ENCODE measurements at places on chromosomes 6 and 20. TPM values are rescaled to one million over a fixed set of nuclear protein-coding genes. Genes with fewer than 3 reads are reported as not detected.
A peak's percentile ranks its signal among the peaks of the same experiment; 100 is the strongest.

Gene UNC5CL
- 0.01 TPM for polyA plus RNA-seq

- DNase-seq, result peak; percentile 41
Measured at GRCh38 chr6:3868544-3868943, 19.4 kb downstream of the FAM50B start.

GRCh38 chr20:5848711-5849505 lies 98.7 kb downstream of the SHLD1 start:
- peak; percentile 61 for DNase-seq

- DNase-seq, result peak; percentile 65
Measured at GRCh38 chr6:71012866-71013469, 56.1 kb upstream of the B3GAT2 start.

Gene MAPK14
- 55.9 TPM for polyA plus RNA-seq

DNA sequence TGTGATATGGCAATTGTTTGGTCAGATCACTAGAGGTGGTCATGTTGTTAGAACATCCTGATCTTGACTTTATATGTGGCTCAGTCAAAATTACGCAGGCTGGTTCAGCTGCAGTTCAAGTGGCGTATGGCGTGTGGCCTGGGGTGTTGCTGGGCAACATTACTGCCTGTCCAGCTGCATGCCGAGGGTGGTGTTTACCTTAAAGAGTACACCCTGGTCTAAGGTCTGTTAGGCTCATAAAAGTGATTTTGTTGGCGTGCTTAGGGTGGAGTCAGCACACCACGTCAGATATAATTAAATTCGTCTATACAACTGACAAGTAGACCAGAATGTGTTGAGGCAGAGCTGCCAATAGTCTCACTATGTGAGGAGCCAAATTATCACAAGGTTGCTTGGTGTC lies 55.6 kb upstream of the NEDD9 start:
- DNase-seq, result no peak

DNA sequence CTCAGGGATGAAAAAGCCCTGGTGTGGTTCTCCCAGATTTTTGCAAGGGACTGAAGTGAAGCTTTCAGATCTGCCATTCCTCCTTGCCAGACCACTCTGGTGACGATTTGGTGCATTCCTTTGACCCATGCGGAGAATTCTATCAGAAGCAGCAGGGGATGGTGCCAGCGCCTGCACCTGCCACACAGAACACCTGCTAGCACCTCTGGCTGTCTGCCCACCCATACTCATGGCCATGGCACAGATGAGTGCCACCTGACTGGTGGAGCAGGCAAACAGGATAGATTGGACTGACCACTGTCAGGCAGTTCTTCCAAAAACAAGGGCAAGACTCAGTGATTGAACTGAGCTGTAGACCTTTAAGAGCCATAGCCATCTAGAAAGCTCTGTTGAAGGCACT lies 107.1 kb downstream of the CDYL start:
- no peak for DNase-seq

DNA sequence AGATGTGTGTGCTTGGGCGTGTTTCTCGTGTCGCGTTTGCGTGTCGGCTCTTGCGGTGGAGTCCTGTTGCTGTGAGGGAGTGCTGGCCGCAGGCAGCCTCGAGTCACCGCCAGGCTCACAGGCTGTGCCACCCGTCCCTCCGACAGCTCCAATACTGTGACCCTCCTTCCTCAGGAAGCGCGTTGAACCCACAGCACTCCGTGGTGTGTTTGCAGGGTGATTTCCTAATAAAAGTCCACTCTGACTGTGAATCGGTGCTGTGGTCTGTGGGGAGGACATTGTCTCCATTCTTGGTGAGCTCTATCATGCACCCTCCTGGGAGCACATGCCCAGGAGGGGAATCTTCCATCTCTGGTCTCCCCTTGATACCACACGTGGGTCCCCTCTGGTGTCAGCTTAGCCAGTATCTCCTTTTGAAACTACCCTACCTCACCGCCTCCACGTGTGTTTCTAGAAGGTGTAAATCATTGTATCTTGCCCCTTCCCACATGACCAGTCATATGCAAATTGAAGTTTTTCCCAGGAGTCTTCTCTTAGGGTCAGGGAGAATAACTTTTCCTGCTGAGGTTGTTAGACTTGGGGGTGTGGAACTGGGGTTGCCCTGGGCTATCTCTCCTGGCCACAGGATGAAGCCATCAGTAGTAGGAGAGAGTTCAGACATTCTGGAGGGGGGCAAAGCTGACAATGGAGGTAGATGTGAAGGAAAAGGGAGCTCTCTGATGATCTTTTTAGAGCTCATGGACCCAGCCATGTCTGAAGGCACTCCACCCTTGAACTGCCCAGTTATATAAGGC lies 13.3 kb upstream of the PCMTD2 start:
- no peak for DNase-seq

GRCh38 chr6:161369339-161369738 lies 95.5 kb upstream of the AGPAT4 start:
- DNase-seq, result peak; percentile 95

Gene SYCP2
- polyA plus RNA-seq, result 0.77 TPM

- DNase-seq, result peak; percentile 97
Measured at GRCh38 chr6:119273272-119274196, 76.0 kb downstream of the MAN1A1 start.

GRCh38 chr6:9007027-9007426 lies 571.7 kb upstream of the SLC35B3 start:
- DNase-seq, result no peak

- DNase-seq, result peak; percentile 55
Measured at GRCh38 chr6:162056745-162057144, 670.8 kb downstream of the PRKN start.

GRCh38 chr20:24959591-24960301 lies 10.7 kb downstream of the CST7 start:
- DNase-seq, result no peak

Gene ARID1B
- polyA plus RNA-seq, result 15.4 TPM

Gene TDP2
- 32.5 TPM for polyA plus RNA-seq

Gene SAPCD1
- polyA plus RNA-seq, result 1.3 TPM

Gene SLC35D3
- polyA plus RNA-seq, result not detected

GRCh38 chr20:10470276-10470675 lies 35.2 kb downstream of the SLX4IP start:
- no peak for DNase-seq

DNA sequence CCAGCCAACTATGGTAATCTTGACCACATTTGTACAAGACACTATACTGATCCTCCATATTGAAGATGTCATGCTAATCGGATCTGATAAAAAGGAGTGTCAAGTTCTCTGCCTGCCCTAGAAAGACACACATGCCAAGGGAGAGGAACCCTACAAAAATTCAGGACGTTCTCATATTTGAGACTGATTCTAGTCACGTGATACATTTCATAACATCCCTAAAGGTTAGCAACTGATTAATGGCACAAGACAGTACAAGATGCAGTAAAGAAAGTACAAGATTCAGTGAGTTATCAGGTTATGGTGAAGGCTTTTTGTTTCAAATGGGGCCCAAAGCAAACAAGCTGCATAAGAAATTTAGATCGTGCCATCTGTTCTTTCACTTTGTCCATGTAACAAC lies 190.7 kb upstream of the MOCS1 start:
- DNase-seq, result no peak

Gene VWA7
- 0.16 TPM for polyA plus RNA-seq

DNA sequence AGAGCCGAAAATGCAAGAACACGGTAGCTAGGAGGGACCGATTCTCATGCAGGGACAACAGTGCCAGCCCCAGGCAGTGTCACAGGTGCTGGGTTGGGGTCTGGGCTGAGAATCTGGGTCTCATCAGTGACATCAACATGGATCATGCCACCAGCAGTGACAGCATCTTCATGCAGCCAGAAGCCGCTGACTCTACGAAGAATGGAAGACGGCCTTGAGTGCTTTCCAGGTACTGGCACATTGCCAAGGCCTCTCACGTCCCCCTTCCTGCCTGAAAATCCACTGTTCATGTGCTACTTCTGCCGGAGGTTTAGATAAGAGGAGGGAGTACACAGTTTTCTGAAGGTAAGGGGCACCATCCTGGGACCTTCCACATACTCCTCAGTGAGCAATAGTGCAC lies 141.1 kb upstream of the FOXQ1 start:
- DNase-seq, result no peak

DNA sequence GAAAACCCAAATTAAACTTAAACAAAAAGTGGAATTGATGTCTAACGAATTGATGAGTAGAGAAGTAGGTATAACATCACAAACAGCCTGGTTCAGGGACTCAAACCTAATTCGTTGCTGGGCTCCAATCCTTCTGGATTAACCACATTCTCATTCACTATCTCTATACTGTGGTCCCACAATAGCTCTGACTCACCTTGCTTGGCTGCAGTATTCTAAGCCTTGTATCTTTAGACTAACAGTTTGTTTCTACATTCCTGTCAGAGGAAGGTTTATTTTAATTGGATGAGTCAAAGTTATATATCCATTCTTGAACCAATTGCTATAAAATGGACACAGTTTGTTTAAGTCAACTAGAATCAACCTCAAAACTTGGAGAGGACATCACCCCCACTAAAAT lies 530.5 kb upstream of the PTCHD4 start:
- DNase-seq, result peak; percentile 92

- DNase-seq, result peak; percentile 42
Measured at GRCh38 chr20:46293084-46293483, 15.2 kb downstream of the CDH22 start.

Measured in fibroblast of lung (primary cell).